Naive thymus-derived CD8-positive, alpha-beta T cell (primary cell): ENCODE measurements at places on chromosomes 6 and 20.

GRCh38 chr6:28522594-28523240, 3.0 kb upstream of the GPX5 start:
- no peak for DNase-seq

- no peak for DNase-seq
These were observed 152.3 kb downstream of the ZDHHC14 start for GRCh38 chr6:157533048-157533871.

- DNase-seq = no peak
These were observed 85.4 kb downstream of the THBS2 start for GRCh38 chr6:169168302-169168630.

DNA sequence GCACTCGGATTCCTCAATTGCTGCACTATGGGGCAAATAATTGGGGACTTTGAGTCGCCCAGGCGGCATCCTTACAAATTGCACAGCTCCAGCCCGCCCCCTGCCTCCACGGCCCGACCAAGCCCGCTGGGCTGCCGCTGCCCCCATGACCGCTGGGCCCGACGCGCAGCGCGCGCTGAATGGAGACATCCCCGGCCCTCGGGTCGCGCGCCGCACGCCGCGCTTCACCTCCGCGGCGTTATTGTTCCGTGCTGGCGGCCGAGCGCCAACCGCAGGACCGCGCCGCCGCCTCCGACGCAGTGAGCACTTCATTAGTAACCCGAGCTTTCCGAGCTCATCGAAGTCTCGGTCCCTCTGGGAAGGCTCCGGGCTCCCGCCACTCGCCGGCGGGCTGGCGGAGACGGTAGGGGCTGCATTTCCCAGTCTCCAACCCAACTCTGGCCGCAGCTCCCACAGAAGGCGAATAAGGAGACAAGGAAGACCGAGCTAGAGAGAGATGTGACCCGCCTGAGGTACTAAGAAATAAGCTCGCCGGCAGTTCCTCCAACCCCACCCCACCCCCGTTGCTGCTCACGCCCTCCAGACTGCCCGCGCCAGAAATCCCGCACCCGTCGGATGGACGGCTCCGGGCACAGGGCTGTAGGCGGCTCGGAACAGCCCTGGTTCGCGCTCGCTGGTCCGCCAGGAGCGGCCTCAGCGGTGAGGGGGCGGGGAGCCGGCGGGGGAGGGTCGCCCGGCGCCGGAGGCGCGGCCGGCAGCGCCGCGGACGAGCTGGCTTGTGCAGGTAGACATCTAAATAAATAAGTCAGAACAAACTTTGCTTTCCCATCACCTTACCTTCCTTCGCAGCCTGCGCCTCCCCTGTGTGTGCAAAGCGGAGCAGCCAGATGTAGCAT, 703 bp downstream of the EPHA7 start:
- DNase-seq = no peak

- no peak for DNase-seq
These were observed 31.4 kb downstream of the NFATC2 start for GRCh38 chr20:51510936-51511605.

GRCh38 chr6:24455061-24455460, 34.3 kb downstream of the GPLD1 start:
- DNase-seq = no peak

DNA sequence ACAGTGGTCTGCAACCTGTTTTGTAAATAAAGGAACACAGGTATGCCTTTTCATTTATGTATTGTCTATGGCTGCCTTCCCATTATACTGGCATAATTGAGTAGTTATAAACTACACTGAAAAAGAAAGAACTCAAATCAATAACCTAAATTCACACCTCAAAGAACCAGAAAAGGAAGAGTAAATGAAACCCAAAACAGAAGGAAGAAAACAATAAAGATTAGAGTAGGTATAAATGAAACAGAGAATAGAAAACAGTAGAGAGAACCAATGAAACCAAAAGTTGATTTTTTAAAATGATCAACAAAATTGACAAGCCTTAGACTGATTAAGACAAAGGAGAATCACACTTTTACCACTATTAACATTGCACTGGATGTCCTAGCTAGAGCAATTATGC, 34.7 kb downstream of the FAM184A start:
- DNase-seq = no peak

- no peak for DNase-seq
These were observed 135.4 kb downstream of the SMOC2 start for GRCh38 chr6:168576388-168576787.

GRCh38 chr6:7260291-7261031, 52.5 kb downstream of the SSR1 start:
- no peak for DNase-seq

GRCh38 chr6:116111552-116112528, 11.2 kb downstream of the NT5DC1 start:
- no peak for DNase-seq

DNA sequence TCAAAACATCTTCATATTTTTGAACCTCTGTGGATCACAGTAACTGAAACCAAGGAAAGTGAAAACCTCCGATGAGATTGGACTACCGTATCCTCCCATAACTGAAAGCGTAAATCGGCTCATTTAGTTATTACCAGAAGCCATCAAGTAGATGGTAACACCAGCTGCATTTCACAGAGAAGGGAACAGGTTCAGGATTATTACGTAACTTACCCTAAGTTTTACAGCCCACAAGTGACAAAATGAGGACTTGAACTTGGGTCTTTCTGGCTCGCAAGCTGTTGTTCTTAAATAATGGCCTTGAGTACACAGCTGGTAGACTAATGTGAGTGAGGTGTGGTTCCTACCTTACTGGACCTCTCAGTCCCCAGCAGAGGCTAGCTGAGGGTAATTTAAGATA, 37.9 kb upstream of the CBLN4 start:
- no peak for DNase-seq

GRCh38 chr6:39199231-39199940, 29.9 kb downstream of the KCNK5 start:
- no peak for DNase-seq

- no peak for DNase-seq
These were observed 145.3 kb downstream of the HIVEP2 start for GRCh38 chr6:142799639-142800038.

DNA sequence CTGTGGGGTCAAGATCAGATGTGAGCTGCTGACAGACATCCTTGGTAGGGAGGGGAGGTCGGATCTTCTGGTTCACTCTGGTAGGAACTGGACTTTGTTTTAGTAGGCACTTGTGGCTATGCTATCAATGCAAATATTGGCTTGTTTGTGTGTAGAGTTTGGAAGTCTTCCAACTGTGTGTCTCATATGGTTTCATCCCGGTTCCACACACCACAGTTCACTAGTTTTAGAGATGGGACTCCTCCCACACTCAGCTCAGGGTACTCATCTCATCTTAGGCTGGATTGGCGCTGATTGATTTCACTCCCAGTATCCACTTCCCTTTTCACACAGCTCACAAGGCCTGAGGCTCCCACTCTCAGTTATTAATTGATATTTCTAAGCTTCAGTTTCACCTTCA, 161.3 kb downstream of the THBS2 start:
- DNase-seq = no peak

DNA sequence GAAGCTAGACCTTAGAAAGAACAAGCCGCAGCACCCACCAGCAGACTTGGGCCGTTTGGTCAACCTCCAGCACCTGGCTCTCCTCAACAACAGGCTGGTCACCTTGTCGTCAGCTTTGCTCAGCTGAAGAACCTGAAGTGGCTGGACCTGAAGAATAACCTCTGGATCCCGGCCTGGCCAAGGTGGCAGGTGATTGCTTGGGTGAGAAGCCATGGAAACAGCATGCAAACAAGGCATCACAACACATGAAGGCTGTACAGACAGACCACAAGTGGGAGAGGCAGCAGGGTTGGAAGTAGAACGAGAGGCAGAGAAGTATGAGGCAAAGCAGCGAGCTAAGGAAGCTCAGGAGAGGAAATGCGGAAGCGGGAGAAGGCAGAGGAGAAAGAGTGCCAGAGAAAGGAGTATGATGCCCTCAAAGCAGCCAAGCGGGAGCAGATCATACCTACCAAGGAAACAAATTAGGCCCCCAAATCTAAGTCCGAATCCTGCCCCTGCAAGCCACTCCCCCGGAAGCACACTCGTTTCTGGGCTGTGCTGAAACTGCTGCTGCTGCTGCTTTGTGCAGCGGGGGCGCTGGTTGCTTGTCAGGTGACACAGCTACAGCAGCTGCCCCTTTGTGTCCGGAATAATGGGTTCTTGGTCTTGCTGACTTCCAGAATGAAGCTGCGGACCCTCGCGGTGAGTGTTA, 121.6 kb upstream of the LGSN start:
- DNase-seq = no peak

DNA sequence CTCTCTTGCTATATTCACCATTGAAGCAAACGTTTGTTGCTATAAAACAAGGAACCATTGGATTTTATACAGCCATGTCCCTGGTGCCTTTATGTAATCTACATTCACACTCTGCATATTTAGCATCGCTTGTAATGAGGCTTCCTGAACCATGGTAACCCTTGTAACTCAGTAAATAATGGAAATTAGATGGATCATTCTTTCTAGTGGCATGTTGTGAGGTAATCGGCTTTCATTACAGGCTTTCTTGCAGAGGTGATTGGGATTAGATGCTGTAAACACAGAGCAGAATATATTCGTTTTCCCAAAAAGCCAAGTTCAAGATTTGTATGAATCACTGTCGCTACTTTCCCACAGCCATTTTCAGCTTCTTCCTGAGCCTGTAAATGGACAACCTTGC, 36.1 kb downstream of the SMPDL3A start:
- DNase-seq = no peak

- no peak for DNase-seq
These were observed 191.7 kb upstream of the PMEPA1 start for GRCh38 chr20:57901526-57901925.

GRCh38 chr20:51506527-51507215, 35.8 kb downstream of the NFATC2 start:
- DNase-seq = no peak

DNA sequence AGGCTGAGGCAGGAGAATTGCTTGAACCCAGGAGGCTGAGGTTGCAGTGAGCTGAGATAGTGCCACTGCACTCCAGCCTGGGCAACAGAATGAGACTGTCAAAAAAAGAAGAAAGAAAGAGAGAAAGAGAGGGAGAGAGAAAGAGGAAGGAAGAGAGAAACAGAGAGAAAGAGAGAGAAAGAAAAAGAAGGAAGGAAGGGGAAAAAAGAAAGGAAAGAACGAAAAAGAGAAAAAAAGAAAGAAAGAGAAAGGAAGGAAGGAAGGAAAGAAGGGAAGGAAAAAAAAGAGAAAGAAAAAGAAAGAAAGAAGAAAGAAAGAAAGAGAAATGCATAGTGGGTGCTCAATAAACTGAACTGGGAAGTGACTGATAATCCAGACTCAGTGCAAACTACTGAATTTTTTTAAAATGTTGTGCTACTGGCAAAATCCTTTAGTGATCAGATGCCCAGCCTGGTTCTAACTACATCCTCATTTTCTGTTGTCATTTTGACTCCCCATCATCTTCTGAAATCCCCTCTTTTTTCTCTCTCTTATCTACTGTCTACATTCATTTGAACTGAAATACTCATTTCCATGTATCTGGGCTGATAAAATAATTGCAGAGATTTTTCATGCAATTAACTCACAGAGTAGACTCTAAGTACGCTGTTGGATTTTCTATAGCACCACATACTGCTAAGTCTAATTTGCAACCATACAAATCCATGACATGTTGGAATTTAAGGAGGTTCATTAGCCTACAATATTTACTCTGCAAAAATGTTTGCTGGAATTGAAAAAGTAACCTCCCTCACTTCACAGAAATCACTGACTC, 85.3 kb upstream of the HIVEP1 start:
- no peak for DNase-seq

DNA sequence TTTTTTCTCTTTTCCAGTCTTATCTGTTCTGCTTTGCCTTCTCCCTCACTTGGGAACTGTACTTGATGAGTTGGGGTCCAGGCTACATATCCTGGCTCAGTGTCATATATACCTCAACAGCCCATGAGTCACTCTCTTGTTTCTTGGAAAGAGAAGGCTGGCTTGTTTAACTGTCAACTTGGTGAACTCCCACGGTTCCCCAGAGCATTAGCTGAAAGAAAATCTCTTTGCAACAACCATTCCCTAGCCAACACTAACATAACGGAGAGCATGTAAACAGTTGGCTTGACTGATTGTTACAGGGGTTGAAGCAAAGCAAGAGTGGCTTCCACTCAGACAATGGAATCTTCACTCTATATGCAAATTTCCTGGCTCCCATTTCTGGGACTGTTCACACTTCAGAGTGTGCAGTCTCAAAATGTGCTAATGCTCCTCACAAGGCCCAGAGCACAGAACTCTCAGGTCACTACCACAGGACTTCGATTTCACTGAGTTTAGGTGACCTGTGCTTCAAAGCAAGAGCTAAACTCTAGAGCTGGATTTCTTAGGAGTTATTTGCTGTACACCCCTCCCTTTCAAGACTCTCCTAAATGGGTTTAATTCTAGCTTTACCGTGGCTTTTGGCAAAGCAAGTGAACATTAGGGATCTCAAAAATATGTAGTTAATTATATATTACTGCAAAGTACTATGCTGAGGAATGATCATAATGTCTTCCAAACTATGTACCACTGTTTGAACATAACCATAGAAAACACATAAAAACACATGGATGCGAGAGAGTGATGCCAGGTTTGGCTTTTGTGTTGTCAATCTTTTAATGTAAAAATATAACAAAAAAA, 609.8 kb downstream of the RFPL4B start:
- no peak for DNase-seq

DNA sequence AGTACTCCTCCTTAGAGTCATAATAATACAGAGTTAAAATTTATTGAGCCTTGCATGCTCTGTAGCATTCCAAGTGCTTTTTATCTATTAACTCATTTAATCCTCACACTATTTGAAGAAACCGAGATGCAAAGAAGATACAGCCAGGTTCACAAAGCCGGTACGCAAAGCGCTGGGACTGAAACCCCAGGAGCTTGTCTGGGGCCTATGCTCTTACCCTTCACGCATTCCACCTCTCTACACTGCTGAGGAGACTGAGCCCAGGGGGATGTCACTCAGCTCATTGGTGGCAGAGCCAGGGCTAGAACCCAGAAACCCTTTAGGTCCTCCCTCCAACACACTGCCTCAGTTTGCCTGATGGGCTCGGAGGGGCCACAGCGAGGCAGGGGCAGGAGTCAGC, 19.7 kb upstream of the MRPS18A start:
- no peak for DNase-seq

DNA sequence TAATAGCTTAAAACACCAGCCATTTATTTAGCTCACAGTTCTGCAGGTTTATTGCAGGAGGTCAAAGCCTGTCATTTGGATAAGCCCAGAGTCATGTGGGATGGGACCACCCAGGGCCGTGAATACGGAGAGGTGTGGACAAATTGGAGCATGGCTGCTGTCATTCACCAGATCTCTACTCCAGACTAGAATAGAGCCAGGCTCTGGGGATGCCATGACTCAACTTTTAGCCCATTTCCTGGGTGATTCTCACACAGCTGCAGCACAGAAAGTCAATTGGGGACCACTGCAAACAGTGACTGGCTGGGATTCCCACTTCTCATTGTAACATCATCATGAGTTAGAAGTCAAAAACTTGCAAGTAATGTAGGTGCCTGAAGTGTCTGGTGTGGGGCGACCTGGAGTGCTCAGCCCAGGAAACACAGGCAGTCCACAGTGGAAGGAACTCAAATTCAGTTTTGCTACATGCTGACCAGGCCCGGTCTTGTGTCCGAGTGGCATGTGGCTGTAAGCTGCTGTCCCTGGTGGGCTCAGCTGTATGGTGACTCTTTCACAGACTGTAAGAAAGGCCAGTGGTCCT, 174.3 kb downstream of the SCP2D1 start:
- no peak for DNase-seq
